M059J (cell line): ENCODE measurements at places on chromosomes 4 and X. TPM values are rescaled to one million over a fixed set of nuclear protein-coding genes. Genes with fewer than 3 reads are reported as not detected.

Gene IQCM
- not detected in 2 replicates for total RNA-seq

Gene CLDN34
- total RNA-seq: not detected in 2 replicates

Gene PRPS2
- 84.9 and 133 TPM in 2 replicates for total RNA-seq

Gene NXF2
- 0.42 TPM in 1 of 2 replicates, not detected in the other for total RNA-seq

Gene XAGE1A
- not detected in 2 replicates for total RNA-seq

Gene GRIA2
- total RNA-seq: not detected in 2 replicates

Gene SPACA5
- not detected in 2 replicates for total RNA-seq

Gene ELK1
- total RNA-seq: 37.9 and 51.0 TPM in 2 replicates

Gene MAGEC2
- 70.6 and 77.9 TPM in 2 replicates for total RNA-seq

Gene XG
- total RNA-seq: 0.86 and 2.6 TPM in 2 replicates

Gene DUX4
- not detected in 2 replicates for total RNA-seq

Gene NEIL3
- 17.6 and 18.1 TPM in 2 replicates for total RNA-seq

Gene FABP2
- total RNA-seq: not detected in 2 replicates

Gene CFP
- not detected in 2 replicates for total RNA-seq

Gene ESX1
- total RNA-seq: not detected in 2 replicates
